ENCODE measurements at places on chromosomes 16 and 17.
A peak's percentile ranks its signal among the peaks of the same experiment; 100 is the strongest.

DNA sequence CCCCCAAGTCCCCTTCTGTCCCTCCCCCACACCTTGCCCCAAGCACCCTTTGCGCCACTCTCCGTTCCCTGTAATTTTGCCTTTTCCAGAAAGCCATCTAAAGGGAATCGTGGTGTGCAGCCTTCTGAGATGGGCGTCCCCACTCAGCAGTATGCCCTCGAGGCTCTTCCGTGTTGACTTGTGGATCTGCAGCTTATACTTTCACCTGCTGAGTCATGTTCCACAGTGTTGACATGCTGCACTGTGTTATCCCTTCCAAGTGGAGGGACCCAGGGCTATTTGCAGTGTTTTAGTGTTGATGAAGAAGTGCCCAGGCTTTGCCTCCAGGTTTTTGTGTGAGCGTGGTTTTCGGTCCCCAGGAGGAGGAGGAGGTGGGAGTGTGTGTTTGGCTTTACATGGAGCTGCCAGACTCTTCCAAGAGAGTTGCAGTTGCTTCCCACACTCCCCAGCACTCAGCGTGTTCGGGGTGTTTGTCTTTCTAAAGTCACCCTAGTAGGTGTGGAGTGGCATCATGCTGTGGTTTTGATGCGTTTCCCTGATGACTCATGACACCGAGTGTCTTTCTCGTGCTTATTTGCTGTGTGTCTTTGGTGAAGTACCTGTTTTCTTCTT is 32.1 kb upstream of the JPT2 start:
- peak; percentile 37 for DNase-seq

DNA sequence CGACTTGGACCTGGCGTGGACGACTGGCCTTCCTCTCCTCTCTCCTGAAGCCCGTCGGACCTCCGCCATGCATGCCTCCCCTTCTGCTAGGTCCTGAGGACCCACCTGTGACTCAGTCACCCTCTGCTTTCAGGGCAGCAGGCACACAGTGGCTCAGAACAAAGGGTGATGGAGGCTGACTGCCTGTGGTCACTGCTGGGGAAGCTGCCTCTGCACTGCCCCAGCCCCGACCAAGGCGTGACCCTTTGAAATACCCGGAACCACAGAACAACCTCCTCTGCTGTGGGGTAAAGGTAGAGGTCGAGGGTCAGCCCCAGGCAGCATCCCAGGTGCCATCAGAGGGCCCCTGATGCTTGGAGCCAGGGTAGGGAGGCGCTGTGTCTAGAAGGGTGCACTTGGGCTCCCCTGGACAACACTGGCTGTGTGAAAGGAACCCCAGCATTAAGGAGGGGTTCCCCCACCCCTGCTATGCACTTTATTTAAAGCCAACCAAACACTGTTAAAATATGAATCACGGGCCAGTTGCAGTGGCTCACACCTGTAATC is 12.5 kb upstream of the SLC4A1 start:
- DNase-seq = no peak

- no peak for DNase-seq
These were observed 7.0 kb downstream of the P2RX1 start for GRCh38 chr17:3909257-3909656.

DNA sequence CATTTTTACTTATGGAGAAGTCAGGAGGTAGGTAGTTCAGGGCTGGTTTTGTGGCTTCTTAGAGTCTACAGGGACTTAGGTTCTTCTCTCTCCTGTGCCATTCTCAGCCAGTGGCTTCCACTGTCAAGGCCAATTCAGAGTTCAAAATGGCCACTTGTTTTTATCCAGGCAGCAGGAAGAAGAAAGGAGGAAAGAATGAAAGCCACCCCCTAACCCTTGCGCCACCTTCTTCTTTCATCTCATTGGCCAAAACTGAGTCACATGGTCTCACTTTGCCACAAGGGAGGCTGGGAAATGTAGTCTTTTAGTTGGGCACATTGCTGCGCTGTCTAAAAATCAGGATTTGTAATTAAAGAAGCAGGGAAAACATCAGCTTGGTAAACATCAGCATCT is 60.8 kb upstream of the MED9 start:
- peak; percentile 76 for DNase-seq

DNA sequence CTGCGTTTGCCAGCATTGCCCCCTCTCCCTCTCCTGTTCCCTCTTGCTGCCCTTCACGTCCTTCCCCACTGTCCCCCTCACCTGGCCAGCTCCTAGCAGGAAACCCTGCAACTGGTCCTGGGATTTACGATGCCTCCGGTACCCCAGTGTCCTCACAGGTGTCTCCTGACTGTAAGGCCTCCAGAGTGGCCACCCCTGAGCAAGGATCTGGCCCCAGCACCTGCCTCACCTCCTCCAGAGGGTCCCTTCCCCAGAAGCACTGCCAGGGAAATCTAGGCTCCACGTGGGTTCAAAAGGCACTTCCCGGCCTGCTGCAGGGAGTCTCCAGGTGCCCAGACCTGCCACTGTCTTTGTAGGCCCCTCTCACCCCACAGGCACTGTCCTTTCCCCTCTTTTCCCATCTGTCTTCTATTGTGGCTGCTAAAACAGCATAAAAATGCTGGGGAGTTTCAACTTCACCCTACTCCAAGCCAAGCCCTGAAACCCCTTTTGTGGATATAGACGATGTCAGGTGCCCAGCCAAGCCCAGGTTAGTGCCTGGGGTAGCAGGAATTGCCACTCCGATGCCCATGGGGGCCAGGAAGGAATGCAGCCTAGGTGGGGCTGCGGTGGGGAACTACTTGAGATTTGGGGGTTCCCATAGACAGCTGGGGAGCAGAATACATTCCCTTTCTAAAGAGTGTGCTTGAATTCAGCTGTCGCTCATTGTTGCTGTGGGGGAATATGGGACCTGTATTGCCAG is 25.7 kb downstream of the RAB11FIP4 start:
- no peak for DNase-seq

GRCh38 chr17:59416184-59416583 is 84.7 kb downstream of the YPEL2 start:
- no peak for DNase-seq

- no peak for DNase-seq
These were observed 67.5 kb downstream of the SHISA6 start for GRCh38 chr17:11308531-11308930.

- no peak for DNase-seq
These were observed 3.6 kb upstream of the ANKFY1 start for GRCh38 chr17:4267402-4267801.

All from AG08396 (cell line).